ENCODE measurements at places on chromosomes 4 and X.

GRCh38 chr4:171983935-171984805, 171.0 kb downstream of the GALNTL6 start:
- DNase-seq: no peak

GRCh38 chr4:41437111-41437536, 100.8 kb upstream of the LIMCH1 start:
- DNase-seq: no peak

GRCh38 chr4:160319221-160319867, 1216.5 kb downstream of the RAPGEF2 start:
- no peak for DNase-seq

DNA sequence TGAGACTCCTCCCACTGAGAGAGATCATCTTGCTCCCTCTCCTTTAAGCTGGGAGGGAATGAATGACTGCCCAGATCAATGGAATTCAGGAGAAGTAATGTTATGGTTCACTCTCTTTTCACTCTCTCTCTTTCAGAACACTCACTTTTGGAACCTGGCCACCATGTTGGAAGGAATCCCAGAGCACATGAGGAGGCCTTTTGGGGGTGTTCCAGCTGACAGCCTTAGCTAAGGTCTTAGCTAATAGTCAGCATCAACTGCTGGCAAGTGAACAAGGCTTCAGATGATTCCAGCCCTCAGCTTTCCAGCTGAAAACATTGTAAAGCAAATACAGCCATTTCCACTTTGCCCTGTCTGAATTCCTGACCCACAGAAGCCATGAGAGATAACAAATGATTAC, 124.0 kb upstream of the CLNK start:
- DNase-seq: no peak

DNA sequence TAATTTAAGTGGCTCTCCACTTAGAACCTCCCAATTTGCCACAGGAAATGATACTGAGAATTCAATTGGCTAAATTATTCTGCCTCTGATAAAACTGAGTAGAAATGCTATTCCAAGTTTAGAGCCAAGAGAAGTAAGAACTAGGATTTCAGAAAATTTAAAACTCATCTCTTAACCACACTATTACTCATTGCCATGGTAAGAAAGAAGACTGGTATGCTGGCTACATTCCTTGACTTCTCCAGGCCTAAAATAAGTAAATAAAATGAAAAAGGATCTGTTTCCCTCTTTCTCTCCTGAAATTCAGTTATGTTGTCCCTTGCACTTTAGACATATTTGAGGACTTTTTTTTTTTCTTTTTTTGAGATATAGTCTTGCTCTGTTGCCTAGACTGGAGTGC, 23.3 kb downstream of the ZNF280C start:
- DNase-seq: no peak

Measured in stimulated activated CD4-positive, alpha-beta T cell treated with anti-CD3 and anti-CD28 coated beads, Interleukin-2, amount 100 ng/mL, for 4 hours (primary cell).